Natural killer cell treated with Interleukin-12 subunit alpha and Interleukin-12 subunit beta and Interleukin-15 and Interleukin-18, amount 100 ng/mL, for 72 hours (primary cell): ENCODE measurements at places on chromosomes 7 and 10. TPM values are rescaled to one million over a fixed set of nuclear protein-coding genes. Genes with fewer than 3 reads are reported as not detected.

DNA sequence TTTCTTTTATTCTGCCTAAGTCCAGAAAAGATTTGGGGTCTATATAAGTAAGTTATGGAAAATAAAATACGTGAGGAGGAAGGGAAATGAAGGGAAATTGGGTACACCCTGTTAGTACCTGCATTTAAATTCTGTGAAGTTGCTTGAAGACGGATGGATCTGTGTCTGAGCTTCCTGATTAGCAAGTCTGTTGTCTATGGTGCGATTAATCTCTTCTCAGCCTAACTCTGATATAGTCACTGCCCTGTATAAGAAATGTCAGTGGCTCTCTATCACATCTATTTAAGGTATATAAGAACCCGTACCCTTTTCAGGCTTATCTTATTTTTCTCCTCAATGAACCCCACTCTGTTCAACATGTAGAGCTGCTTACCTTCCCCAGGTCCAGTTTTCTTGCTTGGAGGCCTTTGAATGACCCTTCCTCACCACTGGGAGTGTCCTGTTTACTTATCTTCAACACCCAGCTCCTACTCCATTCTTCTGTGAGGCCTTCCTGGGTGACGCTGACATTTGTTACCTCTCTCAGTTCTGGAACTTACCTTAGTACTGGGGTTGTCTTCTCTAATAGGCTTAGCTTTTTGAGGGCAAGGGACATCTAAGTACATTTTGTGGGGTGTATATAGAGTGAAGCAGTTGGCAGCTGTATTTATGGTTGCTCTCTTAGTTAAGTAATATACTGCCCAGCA lies 149.6 kb upstream of the PRPS1L1 start:
- DNase-seq = no peak

GRCh38 chr7:80411621-80412020 lies 100.2 kb downstream of the GNAT3 start:
- DNase-seq = no peak

DNA sequence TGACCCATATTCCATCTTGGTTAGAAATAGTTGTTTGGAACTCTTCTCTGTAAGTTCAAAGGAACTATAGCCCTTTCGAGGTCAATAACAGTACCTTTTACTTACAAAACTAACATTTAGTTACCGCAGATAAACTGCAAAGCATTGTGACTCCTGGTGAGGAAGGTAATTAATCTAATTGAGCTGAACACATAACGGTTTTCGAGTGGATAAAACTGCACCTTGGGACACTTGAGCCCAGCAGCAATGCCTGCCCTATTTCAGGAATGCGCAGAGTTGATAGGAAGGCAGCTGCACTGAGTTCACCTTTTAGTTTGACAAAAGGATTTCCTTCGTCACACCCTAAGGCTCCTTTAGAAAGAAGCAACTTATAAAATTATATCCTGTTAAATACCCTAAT lies 75.4 kb downstream of the JAZF1 start:
- no peak for DNase-seq

- DNase-seq = no peak
Measured at GRCh38 chr7:140595468-140596092, 45.0 kb downstream of the DENND2A start.

- DNase-seq = no peak
Measured at GRCh38 chr7:7745966-7746365, 27.6 kb upstream of the RPA3 start.

DNA sequence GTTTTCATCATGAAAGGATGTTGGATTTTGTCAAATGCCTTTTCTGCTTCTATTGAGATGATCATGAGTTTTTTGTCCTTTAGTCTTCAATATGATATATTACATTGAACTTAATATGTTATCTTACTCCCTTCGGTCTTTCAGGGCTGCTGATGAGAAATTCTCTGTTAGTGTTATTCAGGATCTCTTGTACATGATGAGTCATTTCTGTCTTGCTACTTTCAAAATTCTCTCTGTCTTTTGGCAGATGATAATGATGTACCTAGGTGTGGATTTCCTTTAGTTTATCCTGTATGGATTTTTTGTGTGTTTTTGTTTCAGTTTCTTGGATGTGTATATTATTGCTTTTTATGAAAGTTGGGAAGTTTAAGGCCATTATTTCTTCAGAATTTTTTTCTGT lies 320.9 kb upstream of the NPSR1 start:
- DNase-seq = no peak

DNA sequence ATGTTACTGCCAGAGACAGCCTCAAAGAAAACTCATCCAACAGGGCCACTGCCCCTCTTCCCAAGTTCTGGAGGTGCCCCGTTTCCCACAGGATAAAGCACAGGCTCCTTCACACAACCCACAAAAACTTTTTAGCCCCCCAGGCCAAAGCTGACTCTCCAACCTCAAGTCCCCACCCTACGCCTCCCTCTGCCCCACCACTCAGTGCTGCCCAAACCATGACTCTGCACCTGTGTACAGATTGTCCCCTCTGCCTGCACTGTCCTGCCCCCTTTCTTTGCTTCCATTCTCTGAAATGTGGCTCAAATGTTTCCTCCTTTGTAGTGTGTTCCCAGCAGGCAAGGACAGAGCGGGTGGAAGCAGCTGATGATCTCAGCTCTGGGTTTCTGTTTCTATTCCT lies 284.0 kb downstream of the GRID1 start:
- DNase-seq = no peak

DNA sequence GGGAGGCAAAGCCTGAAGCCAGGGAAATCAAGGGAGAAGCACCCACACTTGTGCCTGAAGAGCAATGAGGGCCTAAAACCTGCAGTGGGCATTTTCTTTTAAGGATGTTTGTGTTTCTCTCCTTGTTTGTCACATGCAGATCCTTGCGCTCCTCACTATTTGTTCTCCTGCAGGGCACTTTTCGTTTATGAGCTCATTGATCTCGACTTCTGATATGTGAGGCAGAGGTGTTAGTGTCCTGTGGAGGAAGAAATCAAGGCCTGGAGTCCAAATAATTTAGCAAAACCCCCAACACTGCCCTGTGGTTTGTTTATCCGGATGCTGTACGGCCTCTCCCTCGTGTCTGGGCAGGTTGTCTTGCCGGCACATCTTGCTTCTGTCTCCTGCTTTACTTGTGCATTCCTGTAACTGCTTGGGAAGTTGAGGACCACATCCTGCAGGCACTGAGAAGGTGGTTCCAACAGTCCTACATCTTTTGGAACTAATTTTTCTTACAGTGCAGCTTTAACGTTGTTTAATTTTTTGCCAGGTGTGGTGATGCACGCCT lies 13.7 kb downstream of the UBE3C start:
- DNase-seq = no peak

DNA sequence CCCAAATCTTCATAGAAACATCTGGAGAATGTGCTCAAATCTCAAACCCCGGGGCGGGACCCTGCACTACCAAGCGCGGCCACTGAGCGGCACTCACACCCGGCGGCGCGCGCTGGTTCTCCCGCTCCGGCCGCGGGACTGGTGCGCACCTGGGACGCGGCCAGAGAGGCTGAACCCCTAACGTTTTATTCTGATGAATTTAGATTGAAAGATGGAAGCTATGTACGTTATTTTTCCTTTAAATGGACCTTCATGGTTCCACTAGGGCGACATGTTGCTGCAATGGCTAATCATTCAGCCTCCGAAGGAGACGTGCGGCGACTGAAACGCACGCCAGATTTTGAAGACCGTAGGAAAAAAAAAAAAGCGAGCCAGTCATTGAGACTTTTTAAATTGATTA lies 107.0 kb upstream of the INSIG1 start:
- peak; percentile 64 for DNase-seq

VPS41 gene
- 79.7 TPM for total RNA-seq

FAM180A gene
- total RNA-seq = not detected

HGF gene
- total RNA-seq = not detected

NEUROG3 gene
- not detected for total RNA-seq

CALCR gene
- not detected for total RNA-seq

PDE1C gene
- total RNA-seq = 0.12 TPM
